Bone marrow (tissue), 2 donors: ENCODE measurements at places on chromosomes 2 and 18.
A peak's percentile ranks its signal among the peaks of the same experiment; 100 is the strongest.

- peak; percentile 19 for DNase-seq
These were observed 542.8 kb upstream of the ID2 start for GRCh38 chr2:8138923-8139667.

DNA sequence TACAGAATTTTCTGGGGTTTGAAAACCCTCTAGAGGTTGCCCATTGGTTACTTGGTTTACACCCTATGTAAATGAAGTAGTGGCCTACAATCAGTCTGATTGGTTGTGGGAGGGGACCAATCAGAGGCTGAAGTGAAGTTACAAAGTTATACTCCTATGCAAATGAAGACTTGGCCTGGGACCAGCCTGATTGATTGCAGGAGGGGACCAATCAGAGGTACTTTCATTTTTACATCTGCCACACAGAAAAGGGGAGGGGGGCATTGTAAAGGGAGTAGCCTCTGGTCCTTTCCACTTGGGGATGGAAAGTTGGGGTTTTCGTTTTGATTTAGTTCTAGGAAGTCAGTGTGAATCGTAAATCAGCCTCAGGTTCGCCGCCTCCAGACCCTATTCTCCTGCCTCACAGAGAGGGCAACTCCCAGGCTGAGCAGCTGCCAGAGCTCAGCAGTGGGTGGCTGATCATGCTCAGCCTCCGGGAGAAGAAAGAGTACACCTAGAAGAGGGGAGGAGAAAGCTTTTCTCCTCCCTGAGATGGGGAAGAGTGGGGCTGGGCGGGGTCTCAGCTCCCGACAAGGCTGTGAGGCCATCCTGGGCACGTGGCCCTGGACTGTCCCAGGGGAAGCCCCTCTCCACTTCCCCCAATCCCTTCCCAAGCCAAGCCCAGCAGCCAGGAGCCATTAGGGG, 372.5 kb downstream of the GALR1 start:
- DNase-seq: no peak

GRCh38 chr18:74497778-74498177, 1.6 kb downstream of the CNDP2 start:
- DNase-seq: no peak

DNA sequence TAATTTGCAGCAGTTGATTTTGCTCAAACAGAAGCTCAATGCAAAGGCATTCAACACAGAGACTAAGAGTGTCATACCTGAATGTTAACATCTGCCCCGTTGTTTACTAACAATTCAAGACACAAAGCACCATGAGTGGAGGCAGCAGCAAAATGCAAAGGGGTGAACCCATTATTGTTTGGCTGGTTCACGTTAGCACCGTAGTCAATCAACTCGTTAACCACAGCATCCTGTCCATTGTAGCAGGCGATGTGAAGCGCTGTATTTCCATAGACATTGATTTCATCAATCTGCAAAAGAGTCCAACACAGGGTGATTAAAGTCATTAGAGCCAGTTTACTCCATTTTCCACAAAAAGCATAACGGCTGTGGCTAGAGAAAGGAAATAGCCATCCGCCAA, 189.3 kb downstream of the ANKRD44 start:
- DNase-seq: no peak

GRCh38 chr2:61425605-61426155, 45.2 kb downstream of the USP34 start:
- no peak for DNase-seq

GRCh38 chr2:44470151-44470550, 108.4 kb downstream of the CAMKMT start:
- no peak for DNase-seq

- no peak for DNase-seq
These were observed 2.1 kb downstream of the TRIB2 start for GRCh38 chr2:12718711-12719399.

GRCh38 chr2:106187273-106187891, 6.7 kb downstream of the UXS1 start:
- no peak for DNase-seq

- DNase-seq: no peak
These were observed 141.0 kb downstream of the THADA start for GRCh38 chr2:43454791-43455190.

- DNase-seq: no peak
These were observed 948.6 kb upstream of the CHAC2 start for GRCh38 chr2:52818958-52819357.

DNA sequence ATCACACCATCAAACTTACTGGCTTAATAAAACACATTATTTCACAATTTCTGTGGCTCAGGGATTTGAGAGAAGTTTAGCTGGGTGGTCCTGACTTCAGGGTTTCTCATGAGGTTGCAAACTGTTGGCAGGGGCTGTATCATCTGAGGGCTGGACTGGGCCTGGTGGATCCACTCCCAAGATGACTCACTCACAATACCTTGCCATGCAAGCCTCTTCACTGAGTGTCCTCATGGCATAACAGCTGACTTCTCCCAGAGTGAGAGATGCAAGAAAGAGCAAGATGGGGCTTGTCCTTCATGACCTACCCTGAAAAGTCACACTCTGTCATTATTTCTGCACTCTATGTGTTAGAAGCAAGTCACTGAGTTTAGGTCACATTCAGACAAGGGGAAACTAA, 73.8 kb downstream of the AQP4 start:
- no peak for DNase-seq

GRCh38 chr2:147499785-147500184, 345.0 kb upstream of the ACVR2A start:
- no peak for DNase-seq

DNA sequence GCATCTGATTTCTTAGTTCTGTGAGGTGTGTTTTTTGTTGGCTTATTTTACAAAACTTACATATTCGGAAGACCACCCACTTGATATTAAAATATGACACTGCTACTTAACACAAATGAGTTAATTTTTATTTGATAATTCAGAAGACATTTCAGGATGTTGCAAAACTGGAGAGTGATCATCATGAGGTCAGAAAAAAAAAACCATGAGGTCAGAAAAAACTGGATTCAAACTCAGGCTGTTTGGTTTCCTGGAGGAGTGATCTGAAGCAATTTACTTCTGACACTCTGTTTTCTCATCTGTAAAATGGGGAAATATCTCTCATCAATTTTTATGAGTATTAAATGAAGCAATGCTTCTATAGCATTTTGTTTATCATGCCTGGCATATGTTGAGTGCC, 1.8 kb upstream of the CCBE1 start:
- DNase-seq: no peak

DNA sequence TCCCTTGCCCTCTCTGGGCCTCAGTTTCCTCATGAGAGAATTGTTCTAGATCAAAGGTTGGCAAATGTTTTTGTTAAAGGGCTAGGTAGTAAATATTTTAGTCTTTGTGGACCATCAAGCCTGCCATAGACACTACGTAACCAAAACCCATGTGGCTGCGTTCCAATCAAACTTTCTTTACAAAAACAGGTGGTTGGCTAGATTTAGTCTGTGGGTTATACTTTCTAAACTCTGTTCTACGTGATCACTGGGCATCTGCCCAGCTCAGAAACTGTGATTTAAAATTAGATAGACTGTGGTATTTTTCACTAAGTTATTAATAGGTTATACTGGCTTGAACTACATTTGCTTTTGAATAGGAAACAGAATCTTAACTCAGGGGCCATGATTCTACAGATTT, 149.8 kb upstream of the DCC start:
- DNase-seq: no peak

GRCh38 chr2:85951351-85952067, 62.7 kb upstream of the ST3GAL5 start:
- no peak for DNase-seq

- no peak for DNase-seq
These were observed 60.5 kb downstream of the SMCHD1 start for GRCh38 chr18:2715990-2716389.

GRCh38 chr2:235191978-235192377, 240.2 kb downstream of the SH3BP4 start:
- DNase-seq: no peak

DNA sequence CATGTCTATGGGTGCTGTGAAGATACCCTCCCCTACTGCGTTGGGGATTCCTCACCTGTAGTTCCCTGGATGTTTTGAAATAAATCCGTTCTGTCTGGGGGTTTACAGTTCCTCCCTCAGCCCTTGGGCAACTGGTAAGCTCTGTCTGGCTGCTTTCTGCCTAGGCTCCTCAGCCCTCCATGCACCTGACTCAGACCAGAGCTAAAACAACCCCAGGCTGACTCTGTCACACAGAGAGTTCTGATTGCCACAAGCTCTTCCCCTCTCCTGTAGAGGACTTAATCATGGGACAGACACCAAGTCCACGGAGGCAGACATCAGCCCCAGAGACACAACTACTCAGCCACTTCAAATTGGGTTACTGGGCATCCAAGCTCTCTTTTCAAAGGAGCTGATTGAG, 6.3 kb downstream of the VIT start:
- no peak for DNase-seq

DNA sequence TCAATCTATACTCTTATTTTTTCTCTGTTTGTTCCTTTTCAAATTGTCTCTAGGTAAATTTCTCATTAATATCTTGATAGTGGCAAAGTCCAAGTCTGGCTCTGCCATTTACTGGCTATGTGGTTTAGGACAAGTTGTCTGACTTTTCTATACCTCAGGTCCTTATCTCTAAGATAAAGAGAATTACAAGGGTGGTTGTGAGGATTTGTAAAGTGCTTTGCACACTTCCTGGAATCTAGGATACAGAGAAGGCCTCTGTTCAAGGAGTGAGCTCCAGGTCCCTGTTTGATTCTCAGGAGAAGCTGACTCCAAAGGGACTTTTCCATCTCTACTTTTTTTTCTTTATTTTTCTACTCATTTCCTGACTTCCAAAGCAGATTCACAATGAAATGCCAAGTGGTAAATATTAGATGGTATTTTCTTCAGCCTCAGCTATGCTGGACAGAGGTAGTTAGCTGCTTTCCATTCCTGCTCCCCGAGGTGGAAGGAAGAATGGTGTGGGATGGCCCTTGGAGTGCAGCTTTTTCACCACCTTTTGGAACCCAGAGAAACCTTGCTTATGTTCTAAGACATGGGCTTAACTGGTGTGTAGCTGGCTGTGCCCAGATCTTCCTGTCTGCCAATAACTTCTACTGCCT, 90.5 kb downstream of the GALNT1 start:
- no peak for DNase-seq

- DNase-seq: no peak
These were observed 1.6 kb downstream of the SESTD1 start for GRCh38 chr2:179263015-179263414.

DNA sequence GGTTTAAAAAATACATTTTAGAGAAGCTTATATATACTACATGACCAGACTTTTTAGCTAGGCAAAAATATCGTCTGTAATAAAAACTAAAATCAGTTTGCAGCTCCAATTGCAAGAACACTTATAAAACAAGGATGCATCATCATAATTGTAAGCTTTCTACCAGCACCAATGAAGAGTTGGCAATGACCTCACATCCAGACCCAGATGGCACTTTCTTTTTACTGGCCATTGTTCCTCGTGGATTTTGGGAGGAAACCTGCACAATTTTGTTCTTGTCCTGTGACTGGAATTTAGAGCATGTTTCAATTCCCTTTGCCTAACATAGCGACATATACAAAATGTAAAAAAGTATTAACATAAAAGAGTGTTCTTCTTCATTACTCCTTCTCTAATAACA, 174.3 kb downstream of the ZNF521 start:
- DNase-seq: no peak

GRCh38 chr2:7089898-7090510, 172.8 kb downstream of the RNF144A start:
- no peak for DNase-seq

DNA sequence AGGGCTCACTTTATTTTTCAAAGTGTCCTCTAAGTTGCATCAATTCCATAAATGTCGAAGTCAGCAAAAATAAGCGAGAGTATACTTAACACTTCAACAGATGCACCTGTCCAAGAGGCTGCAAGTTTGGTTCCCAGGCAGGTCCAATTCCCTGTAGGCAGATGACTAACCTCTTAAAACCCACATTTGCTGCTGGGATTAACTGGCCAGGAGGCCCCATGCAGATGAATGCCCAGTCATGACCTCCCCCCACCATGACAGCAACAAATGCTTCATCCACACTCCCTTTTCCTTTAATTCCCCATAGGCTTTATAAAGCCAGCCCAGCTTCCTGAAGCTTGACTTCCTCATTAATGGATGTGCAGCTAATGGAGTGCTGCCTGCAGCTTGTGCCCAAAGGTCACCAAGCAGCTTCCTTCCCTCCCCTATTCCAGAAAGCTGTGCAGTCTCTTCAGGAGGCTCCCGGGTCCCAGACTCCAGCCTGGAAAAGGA, 35.7 kb downstream of the REEP1 start:
- no peak for DNase-seq

GRCh38 chr2:150271952-150272802, 215.3 kb downstream of the RND3 start:
- DNase-seq: no peak

- no peak for DNase-seq
These were observed 176.7 kb upstream of the CDH19 start for GRCh38 chr18:66780609-66781008.

DNA sequence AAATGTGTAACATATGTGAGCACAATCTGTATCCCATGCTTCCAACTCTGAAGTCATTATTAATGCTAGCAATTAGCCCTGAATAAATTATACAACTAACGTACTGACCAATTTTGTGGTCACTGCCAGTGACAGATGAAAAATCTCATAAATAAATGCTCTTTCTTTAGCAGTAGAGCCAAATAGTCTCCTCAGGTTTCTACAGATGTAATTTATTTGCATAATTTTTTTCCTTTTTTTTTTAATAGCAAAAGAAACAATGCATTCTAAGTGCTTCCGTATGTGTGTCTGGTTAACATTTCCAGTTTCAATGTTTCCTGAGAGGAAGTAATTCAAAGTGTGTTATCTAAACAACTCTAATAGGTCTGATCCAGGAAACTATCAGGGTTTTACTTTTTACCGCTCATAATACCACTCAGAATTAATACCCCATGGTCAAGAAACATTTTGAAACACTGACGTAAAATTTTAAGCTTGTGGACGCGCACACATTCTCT, 108.4 kb downstream of the MEP1B start:
- DNase-seq: no peak

DNA sequence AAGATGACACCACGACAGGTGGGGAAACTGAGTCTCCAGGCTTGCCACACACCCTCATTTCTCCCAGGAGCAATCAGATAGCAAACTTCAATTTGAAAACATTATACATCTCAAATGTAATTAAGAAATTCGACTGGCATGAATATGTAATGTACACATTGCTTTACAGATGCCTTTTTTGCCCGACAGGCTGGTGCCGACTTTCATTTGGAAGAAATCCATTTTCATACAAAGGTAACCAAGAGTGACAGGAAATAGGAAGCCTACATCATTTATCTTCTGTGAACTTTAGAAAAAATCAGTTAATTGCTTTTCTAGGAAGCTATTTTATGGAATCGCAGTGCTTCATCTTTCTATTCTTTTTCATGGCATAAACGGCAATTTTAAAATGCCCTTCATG, 140.3 kb downstream of the AFF3 start:
- no peak for DNase-seq

DNA sequence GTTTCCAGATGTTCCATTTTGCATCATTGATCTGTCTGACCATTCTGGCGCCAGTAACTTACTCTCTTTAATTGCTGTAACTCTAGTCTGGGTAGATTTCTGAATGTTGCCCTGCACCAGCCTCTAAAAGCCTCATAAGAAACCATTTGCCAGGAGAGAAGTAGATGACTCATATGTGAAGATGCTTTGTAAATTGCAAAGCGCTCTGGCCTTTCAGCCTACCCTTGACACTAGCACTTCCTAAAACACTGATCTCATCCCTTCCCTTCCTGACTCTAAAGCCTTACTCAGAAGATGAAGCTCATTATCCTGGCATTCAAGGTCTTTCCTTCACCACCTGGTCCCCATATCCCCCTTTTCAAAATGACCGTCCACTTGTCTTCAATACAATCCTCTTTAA, 193.2 kb upstream of the MEX3C start:
- DNase-seq: no peak
